Muscle of back (tissue), 13 donors: ENCODE measurements at places on chromosomes 7 and 10. TPM values are rescaled to one million over a fixed set of nuclear protein-coding genes. Genes with fewer than 3 reads are reported as not detected.

MBL2 gene
- not detected for polyA plus RNA-seq

DNA sequence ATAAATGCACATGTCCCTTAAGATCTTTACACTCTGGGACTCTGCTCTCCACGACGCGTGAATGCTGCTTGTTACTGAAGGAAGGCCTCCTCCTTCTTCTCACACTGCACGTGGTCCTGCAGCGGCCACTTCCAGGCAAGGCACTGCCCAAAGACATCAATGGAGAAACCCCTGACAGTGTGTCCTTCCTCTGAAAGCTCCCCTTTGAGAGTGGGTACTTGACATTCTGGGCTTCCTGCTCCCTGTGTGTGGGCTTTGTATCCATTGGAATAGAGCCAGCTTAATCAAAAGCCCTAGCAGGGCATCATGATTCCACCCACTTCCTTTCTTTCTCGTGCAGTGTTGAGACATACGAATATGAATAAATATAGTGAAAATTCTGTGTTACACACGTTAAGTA is 69.7 kb upstream of the STK17A start:
- DNase-seq, result no peak

GRCh38 chr10:124849111-124849773 is 47.6 kb downstream of the ABRAXAS2 start:
- DNase-seq, result no peak

DNA sequence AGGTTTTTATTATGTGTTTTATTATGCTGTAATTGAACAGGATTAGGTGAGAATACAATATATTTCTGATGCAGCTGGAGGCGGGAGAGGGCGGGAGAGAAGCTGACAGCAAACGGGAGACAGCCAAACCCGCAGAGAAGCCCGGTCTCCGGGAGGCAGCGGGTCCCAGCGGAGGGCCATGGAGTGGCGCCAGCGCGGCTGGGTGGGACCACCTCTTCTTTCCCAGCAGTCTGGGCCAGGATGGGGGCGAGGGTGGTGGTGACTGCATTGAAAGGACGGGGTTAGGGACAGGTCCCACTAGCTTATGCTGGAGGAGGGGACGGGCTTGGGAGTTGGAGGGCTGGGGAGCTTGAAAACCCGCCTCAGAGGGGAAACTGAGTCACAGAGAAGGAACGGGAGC is 14.5 kb upstream of the KAZALD1 start:
- no peak for DNase-seq

DNA sequence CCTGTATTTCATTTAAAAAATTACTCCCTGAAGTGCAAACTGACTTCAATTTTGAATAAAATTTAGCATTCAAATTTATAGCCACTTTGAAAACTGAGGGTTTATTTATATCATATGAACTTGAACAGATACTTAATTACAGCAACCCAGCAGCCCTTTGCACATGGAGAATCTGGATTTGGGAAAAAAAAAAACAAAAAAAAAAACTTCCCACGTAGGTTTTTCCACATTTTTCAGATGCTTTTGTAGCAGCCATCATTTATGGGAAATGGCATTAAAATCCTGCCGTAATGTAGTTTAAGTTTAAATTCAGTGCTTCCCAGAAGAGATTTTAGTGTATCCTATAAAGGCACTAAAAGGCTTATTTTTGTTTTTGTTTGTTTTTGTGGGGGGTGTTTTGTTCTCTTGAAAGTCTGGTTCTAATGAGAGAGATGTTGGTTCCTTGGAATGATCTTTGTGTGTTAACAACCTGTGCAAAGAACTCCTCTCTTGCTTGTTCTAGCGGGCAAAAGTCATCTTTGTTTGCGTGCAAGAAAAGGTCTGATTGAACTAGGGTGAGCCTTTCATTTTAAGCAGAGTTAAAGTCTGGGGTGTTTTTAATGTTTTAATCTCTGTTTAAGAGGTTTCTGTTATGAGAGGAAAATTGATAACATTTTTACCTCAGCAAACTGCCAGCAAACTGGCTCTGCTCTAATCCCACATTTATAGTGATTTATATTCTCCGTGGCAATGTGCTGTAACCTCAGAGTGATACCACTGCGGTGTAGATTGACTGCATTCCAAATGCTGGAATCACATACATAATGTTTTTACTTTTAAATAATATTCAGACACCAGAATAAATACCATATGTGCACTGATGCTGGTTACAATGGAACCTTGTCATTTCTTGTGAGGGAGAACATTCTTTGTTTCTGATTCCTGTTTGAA is 105.5 kb downstream of the WNT2 start:
- DNase-seq, result no peak
